Muscle of leg (tissue), 16 donors: ENCODE measurements at places on chromosomes 7 and 10. TPM values are rescaled to one million over a fixed set of nuclear protein-coding genes. Genes with fewer than 3 reads are reported as not detected.

GRCh38 chr10:48633381-48634197 lies 28.7 kb upstream of the ARHGAP22 start:
- no peak for DNase-seq

- DNase-seq, result no peak
These were observed 117.9 kb upstream of the KLF6 start for GRCh38 chr10:3902809-3903410.

- peak; percentile 48 for DNase-seq
These were observed 984.8 kb upstream of the LRRTM3 start for GRCh38 chr10:65940816-65941662.

DNA sequence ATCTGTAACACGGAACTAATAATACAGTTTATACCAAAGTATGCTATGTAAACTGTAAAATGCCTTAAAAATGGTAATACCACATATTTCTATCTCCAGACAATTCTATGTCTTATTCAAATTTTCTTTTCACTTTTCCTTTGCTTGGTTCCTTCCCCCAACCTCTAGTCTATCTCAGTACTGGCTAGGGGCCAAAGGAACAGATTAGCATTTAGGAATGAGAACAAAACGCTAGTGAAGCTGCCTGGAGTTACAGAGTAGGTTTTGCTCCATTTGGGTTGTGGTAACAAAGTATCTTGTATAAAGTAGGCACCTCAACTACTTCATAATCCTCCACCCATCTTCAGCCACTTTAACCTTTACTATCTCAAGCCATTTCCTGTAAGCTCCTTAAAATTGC lies 94.1 kb downstream of the HBP1 start:
- DNase-seq, result peak; percentile 14

DNA sequence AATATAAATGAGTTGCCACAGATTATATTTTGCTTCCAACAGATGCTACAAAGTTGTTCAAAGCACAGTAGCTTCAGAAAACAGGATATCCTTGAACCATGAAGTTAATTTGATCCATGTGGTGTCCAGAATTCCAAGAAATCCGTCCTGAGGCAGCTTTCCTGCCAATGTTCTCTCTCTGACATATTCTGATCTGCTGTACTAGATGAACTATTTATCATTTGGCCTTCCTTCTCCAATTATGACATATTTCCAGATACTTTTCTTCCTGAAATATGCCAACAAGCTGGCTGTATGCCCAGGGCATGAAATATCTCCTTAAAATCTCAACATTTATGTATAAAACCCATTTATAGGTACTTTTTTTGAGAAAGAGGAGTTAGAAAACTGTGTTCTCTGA lies 141.1 kb downstream of the SPAG6 start:
- DNase-seq, result peak; percentile 26

- peak; percentile 41 for DNase-seq
These were observed 100.8 kb downstream of the PRTFDC1 start for GRCh38 chr10:24851629-24852028.

DNA sequence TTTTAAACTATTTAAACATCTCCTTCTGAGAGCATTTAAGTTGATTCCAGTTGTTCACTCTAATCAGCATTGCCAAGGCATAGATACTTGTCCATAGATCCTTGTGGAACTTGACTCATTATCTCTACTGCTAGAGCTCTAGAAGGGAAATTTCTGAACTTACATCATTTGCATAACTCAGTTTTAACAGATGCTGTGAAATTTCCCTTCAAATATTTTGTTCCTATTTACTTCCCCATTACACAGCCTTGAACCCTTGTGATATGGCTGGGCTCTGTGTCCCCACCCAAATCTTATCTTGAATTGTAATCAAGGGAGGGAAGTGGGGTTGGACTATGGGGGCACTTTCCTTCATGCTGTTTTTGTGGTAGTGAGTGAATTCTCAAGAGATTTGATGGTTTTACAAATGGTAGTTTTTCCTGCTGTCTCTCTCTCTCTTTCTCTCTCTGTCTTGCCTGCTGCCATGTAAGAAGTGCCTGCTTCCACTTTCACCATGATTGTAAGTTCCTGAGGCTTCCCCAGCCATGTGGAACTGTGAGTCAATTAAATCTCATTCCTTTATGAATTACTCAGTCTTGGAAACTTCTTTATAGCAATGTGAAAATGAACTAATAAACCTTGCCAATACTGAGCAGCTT lies 25.4 kb downstream of the INSIG1 start:
- DNase-seq, result no peak

GRCh38 chr7:116235380-116235779 lies 25.0 kb downstream of the TES start:
- DNase-seq, result no peak

- DNase-seq, result no peak
These were observed 486.1 kb downstream of the SEMA3D start for GRCh38 chr7:84700563-84701370.

DNA sequence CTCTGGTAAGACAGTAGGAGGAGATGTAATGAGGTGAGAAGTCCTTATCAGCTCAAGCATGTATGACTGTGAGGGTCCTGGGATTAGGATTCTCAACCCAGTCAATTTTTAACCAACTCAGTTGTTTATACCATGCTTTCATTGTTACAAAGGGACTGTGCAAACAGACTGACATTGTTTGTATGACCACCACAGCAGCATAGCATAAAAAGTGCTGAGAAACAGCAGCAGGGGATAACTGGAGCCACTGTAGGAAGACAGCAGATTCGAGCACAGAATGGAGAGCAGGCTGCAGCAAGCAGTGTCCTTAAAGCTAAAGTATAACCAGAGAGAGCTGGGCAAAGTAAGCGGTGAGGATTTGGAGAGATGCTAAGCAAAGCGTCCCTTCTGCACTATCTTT lies 829.5 kb downstream of the REEP3 start:
- DNase-seq, result no peak

The RPA3 gene
- polyA plus RNA-seq, result 23.1 TPM

The DGKI gene
- polyA plus RNA-seq, result 0.52 TPM

The HOXA3 gene
- 12.5 TPM for polyA plus RNA-seq
